Dorsolateral prefrontal cortex (tissue), 122 donors: ENCODE measurements at places on chromosomes 6 and 20.
A peak's percentile ranks its signal among the peaks of the same experiment; 100 is the strongest.

DNA sequence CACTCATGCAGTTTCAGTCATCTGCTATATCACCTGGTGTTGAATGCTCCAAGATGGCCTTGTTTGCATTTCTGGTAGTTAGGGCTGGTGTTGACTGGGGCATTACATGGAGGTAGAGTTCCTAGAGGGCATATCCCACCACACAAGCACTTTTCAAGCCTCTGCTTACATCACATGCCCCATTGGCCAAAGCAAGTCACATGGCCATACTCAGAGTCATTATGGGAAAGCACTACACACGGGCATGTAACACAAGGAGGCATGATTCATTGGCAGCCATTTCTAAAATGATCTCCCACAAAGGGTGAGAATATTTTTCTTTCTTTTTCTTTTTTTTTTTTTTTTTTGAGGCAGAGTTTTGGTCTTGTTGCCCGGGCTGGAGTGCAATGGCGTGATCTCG, 73.2 kb downstream of the TRMT6 start:
- no peak for DNase-seq

- no peak for DNase-seq
These were observed 97.8 kb downstream of the JARID2 start for GRCh38 chr6:15343490-15344191.

- DNase-seq: no peak
These were observed 18.2 kb downstream of the GPX5 start for GRCh38 chr6:28543651-28544610.

DNA sequence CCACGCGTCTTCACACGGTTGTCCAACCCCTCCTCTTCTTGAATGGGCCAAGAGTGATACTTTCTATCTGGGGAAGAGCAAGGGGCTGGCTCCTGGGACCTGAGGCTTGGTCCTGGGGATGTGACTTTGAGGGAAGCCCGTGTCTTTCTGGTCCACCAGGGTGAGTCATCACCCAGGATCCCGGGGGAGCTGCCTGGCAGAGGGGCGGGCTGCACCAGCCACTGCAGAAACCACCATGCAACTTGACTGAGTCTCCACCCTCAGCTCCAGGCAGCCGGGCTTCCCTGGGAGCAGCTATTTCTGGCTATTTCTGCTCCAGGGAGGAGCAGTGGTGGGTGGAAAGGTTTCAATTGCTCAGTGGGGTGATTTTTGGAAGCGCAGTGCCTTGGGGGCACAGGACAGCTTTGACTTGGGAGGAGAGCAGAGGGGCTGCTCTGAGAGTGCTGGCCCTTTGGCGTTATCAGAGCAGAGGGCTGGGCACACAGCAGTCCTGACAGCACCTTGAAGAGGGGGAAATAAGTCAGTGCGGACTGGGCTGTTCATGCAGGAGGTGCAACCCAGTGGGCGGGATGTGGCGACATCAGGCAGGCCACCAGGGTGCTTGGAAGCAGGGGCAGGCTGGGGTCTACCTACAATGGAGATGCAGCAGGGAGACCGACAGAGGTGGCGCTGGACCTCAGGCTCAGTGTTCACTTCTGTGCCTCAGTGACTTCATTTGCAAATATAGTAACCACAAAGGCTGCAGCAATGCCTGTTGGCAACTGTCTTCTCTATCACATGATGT, 45.1 kb upstream of the FAM83D start:
- DNase-seq: peak; percentile 52

DNA sequence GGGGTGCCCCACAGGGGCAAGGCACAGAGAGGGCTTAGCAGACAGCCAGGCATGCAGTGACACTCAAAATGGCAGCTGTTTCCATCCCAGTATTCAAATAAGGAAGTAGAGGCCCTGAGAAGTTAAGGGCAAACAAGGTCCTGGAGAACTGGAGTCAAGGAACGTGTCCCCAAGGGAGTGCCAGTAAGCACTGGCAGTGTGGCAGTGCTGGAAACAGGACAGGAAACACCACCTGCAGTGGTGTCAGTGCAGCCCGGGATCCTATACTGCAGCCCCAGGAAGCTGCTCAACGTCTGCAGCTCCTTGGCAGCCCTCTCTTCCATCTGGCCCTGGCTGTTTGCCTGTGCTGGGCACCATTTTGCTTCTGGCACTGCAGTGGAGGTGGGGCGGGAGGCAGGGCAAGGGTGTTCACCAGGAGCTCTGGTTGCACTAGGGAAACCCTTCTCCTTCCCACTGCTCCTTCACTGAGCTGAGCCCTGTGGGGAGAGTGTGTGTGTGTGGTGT, 56.3 kb downstream of the EDN3 start:
- DNase-seq: no peak

GRCh38 chr6:108080010-108080780, 5.7 kb upstream of the OSTM1 start:
- DNase-seq: no peak

GRCh38 chr20:37421988-37422387, 76.0 kb downstream of the SRC start:
- DNase-seq: no peak
